ENCODE measurements at places on chromosomes 1 and 21. TPM values are rescaled to one million over a fixed set of nuclear protein-coding genes. Genes with fewer than 3 reads are reported as not detected.

Gene TMEM167B
- total RNA-seq: 23.4 TPM

Gene IFNLR1
- 6.4 TPM for total RNA-seq

Gene PLXNA2
- total RNA-seq: 0.13 TPM

Gene PALMD
- not detected for total RNA-seq

Gene TTC34
- 0.79 TPM for total RNA-seq

Gene HCRTR1
- not detected for total RNA-seq

Gene KRTAP19-3
- total RNA-seq: not detected

Gene RNF2
- 21.4 TPM for total RNA-seq

Gene TNFAIP8L2
- total RNA-seq: 16.1 TPM

- peak overlapping the region; percentile 20 for H3K4me3 ChIP-seq
- H3K27ac ChIP-seq: peak overlapping the region; percentile 75
- DNase-seq: peak; percentile 48
Observed at GRCh38 chr1:199041173-199041914, 402.5 kb downstream of the PTPRC start.

GRCh38 chr1:226871636-226872327 lies 1.4 kb downstream of the PSEN2 start:
- peaks cover 15% of the 10 kb centered on the region for H3K27me3 ChIP-seq
- no peaks in the 10 kb centered on the region for H3K36me3 ChIP-seq
- H3K27ac ChIP-seq: no peak overlapping the region

GRCh38 chr1:113899111-113899510 lies 5.5 kb downstream of the AP4B1 start:
- H3K27me3 ChIP-seq: no peaks in the 10 kb centered on the region
- DNase-seq: no peak
- peaks cover 51% of the 10 kb centered on the region for H3K4me1 ChIP-seq
- no peak overlapping the region for H3K27ac ChIP-seq
- H3K36me3 ChIP-seq: peaks cover 79% of the 10 kb centered on the region

DNA sequence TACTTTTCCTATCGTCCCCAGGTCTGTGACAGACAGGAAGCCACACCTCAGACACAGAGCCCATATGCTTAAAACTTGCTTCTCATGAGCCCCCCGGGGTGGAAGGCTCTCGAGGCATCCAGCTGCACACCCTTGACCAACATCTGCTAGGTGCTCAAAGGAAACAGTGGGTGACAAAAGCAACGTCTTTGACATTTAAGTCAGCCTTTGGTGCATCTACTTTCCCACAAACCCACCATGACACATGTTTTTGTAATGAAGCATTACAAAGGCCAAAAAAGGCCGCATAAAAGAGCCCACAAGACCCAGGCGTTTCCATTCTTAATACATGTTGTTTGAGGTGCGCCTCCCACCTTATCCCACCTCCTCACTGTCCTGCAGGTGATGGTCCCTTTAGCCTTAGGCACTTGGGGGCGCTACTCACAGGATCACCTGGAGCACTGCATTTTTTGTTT lies 11.8 kb upstream of the FASLG start:
- peak overlapping the region; percentile 23 for H3K27ac ChIP-seq
- DNase-seq: peak; percentile 85
- H3K4me3 ChIP-seq: peak overlapping the region; percentile 14
- H3K36me3 ChIP-seq: no peaks in the 10 kb centered on the region
- peaks cover 5% of the 10 kb centered on the region for H3K27me3 ChIP-seq

- H3K27ac ChIP-seq: no peak overlapping the region
- H3K4me1 ChIP-seq: no peaks in the 10 kb centered on the region
- no peak for DNase-seq
- H3K27me3 ChIP-seq: no peaks in the 10 kb centered on the region
- H3K4me3 ChIP-seq: no peak overlapping the region
Observed at GRCh38 chr1:95042286-95042685, 30.5 kb downstream of the ALG14 start.

DNA sequence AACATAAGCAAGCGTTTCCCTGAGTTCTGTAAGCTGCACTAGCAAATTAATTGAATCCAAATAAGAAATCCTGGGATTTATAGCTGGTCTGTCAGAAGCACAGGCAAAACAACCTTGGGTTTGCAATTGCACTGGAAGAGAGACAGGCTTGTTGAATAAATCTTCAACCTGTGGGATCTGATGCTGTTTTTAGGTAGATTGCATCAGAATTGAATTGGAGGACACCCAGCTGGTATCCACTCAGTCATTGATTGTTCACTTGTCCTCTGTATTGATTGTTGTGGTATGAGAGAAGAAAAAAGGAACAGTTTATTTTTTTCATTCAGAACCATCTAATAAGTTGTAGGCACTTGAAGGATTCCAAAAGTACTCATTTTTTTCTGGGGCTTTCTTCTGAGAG lies 497.4 kb downstream of the SIPA1L2 start:
- DNase-seq: no peak
- no peaks in the 10 kb centered on the region for H3K36me3 ChIP-seq
- no peak overlapping the region for H3K27ac ChIP-seq
- H3K4me3 ChIP-seq: no peak overlapping the region
- peaks cover 15% of the 10 kb centered on the region for H3K27me3 ChIP-seq

DNA sequence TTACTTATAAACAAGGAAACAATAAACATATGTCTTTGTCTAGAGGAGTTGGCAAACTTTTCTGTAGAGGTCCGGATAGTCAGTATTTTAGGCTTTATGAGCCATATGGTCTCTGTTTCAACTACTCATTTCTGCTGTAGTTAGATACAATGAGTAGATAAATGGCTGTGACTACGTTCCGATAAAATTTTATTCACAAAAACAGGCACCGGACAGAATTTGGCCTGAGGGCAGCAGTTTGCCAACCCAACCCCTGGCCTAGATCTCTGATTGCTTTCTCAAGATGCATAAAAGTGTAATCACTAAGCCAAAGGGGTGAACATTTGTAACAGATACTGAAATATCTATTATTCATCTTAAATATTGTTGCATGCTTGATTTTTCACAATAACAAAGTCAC lies 123.1 kb upstream of the ESRRG start:
- H3K4me1 ChIP-seq: no peaks in the 10 kb centered on the region
- DNase-seq: no peak
- H3K36me3 ChIP-seq: no peaks in the 10 kb centered on the region
- H3K4me3 ChIP-seq: no peak overlapping the region
- no peak overlapping the region for H3K27ac ChIP-seq
- no peaks in the 10 kb centered on the region for H3K27me3 ChIP-seq

GRCh38 chr1:82323144-82323841 lies 522.6 kb downstream of the ADGRL2 start:
- H3K4me3 ChIP-seq: no peak overlapping the region
- no peaks in the 10 kb centered on the region for H3K27me3 ChIP-seq
- H3K36me3 ChIP-seq: no peaks in the 10 kb centered on the region
- no peaks in the 10 kb centered on the region for H3K4me1 ChIP-seq
- no peak for DNase-seq

DNA sequence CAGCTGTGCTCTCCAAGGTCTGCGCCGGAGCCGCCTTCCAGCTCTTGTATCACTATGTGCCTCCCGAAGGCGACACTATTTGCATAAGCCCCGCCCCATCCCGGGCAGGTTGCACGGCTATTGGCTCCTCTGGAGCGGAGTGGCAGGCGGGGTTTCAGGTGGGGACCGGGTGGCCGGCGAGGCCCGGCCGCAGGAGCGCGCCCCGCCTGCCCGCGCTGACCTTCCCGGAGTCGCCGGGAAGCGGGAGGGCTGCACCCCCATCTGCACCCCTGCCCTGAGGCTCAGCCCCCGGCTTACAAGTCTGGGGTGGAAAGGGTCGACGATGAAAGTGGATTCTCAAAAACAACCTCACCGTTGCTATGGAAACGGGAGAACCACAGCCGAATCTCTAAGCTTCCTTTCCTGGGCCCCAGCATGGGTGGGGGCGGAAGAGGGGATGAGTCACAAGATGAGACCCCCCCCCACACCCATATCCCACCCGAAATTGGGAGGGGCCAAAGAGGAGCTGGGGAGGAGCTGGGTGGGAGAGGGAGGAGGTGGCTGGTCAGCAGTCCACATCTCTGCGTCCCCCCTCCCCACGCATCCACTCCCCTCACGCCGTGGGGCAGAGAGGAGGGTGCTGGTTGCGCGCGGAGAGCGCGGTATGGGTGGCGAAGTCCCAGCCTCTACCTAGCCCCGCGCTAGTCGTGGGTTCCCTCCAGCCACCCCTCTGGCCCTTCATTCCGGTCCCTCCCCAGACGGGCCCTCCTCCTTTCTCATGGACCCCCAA lies at the start of gene HPCAL4:
TSS of gene HPCAL4 (minus strand) at position 51 of the 769 bp plus-strand sequence. CDS start 6,830 bp downstream, outside the sequence.
- no peak within 1 kb of the TSS for H3K27ac ChIP-seq
- peaks cover 25% of the 10 kb centered on the region for H3K27me3 ChIP-seq
- peak; percentile 93 for DNase-seq
- H3K36me3 ChIP-seq: no peaks in the 10 kb centered on the region

DNA sequence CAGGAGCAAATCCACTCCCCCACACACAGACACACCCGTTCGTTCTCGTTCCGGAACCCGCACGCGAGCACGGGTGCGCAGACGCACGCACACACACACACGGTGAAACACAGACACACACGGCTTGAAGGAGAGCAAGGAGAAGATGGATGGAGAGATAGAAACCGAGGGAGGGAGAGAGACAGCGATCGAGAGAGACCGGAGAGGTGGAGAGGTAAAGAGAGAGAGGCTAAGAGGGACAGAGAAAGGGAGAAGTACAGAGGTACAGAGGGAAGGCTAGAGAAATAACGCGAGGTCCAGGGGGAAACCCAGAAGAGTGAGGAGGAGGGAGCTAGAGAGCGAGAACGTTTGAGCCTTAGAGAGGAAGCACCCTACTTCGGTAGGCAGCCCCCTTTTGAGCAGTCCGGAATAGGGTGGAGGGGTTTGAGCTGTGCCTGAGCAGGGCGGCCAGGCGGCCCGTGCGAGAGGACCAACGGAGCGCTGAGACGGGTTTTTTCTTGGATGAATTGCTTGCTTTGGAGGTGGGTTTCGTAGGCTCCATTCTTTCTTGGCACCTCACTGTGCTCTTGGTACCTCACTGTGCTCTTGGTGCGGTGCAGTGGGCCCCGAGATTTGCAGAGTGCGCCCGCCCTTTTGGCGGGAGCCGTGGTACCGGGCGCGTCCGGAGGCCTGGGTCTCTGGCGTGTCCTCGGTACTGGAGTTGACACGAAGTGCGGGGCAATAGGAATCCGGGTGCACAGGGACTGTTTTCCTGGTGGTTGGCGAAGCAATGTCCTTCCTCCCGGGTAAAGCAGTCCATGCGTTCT lies 88.4 kb upstream of the RHOU start:
- no peaks in the 10 kb centered on the region for H3K36me3 ChIP-seq
- peak; percentile 54 for DNase-seq
- peak overlapping the region; percentile 53 for H3K27ac ChIP-seq
- peak overlapping the region; percentile 85 for H3K4me3 ChIP-seq

- peaks cover 1% of the 10 kb centered on the region for H3K27me3 ChIP-seq
- DNase-seq: no peak
- H3K4me1 ChIP-seq: no peaks in the 10 kb centered on the region
- H3K27ac ChIP-seq: no peak overlapping the region
- H3K36me3 ChIP-seq: no peaks in the 10 kb centered on the region
Observed at GRCh38 chr1:85998105-85998855, 158.3 kb downstream of the COL24A1 start.

DNA sequence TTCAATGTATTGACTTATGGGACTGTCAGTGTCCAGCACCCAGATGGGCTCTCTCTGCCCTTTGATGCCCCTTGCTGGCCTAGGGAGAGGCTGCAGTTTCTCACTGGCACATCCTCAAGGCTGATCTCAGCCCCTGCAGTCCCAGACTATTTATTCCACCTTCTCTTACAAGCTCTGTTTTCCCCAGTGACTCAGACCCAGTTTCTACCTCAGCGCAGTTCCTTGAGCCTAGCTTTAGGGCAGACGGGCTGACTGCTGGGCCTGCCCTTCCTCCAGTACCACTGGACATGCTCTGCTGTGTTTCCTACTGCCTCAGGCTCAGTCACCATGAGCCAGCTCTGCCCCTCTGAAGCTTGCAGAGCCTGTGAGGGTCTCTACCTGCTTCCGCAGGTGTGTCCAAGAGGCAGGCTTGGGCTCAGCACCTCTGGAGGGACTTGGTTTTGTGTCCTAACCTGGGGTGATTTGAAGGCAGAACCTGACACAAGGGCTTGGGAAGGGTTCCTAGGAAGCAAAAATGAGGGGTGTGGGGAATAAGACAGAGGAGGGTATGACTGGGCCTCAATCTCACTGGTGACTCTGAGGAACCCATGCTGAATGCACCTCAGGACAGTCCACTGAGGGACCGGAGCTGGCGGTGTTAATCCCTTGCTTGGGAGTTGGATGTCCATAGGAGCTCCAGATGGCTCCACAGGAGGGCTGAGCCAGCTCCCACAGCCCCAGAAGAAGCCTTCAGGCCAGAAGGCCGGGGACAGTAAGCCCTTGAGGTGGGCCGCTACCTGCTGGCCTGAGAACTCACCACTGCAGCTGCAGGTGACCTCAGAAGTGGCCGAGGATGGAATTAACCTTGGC lies 689.9 kb downstream of the MATN1 start:
- DNase-seq: no peak
- H3K27ac ChIP-seq: no peak overlapping the region
- no peak overlapping the region for H3K4me3 ChIP-seq
- H3K27me3 ChIP-seq: peaks cover 5% of the 10 kb centered on the region
- no peaks in the 10 kb centered on the region for H3K4me1 ChIP-seq

GRCh38 chr1:246705368-246705767 lies 18.8 kb upstream of the SCCPDH start:
- no peak overlapping the region for H3K27ac ChIP-seq
- no peaks in the 10 kb centered on the region for H3K27me3 ChIP-seq
- no peaks in the 10 kb centered on the region for H3K36me3 ChIP-seq

GRCh38 chr1:34165422-34165921 lies 442 bp upstream of the CSMD2 start:
- H3K4me1 ChIP-seq: peaks cover 8% of the 10 kb centered on the region
- no peak for DNase-seq
- no peak overlapping the region for H3K27ac ChIP-seq
- no peaks in the 10 kb centered on the region for H3K36me3 ChIP-seq
- no peak overlapping the region for H3K4me3 ChIP-seq
- H3K27me3 ChIP-seq: peaks cover 58% of the 10 kb centered on the region

- H3K27me3 ChIP-seq: peaks cover 6% of the 10 kb centered on the region
- H3K4me3 ChIP-seq: no peak overlapping the region
- no peak for DNase-seq
- no peaks in the 10 kb centered on the region for H3K4me1 ChIP-seq
- H3K36me3 ChIP-seq: no peaks in the 10 kb centered on the region
Observed at GRCh38 chr1:17844185-17844826, 89.2 kb downstream of the ACTL8 start.

All from activated CD8-positive, alpha-beta T cell treated with anti-CD3 and anti-CD28 coated beads for 36 hours (primary cell).